H4 (cell line): ENCODE measurements at places on chromosomes 12 and 14. TPM values are rescaled to one million over a fixed set of nuclear protein-coding genes. Genes with fewer than 3 reads are reported as not detected.

USP44 gene
- total RNA-seq = 0.06 TPM in 1 of 2 replicates, not detected in the other

CMA1 gene
- not detected in 2 replicates for total RNA-seq

TAS2R50 gene
- not detected in 2 replicates for total RNA-seq

PROX2 gene
- total RNA-seq = not detected in 2 replicates

CEBPE gene
- total RNA-seq = not detected in 2 replicates

MYBPC1 gene
- not detected in 2 replicates for total RNA-seq

UBE3B gene
- total RNA-seq = 53.4 and 72.6 TPM in 2 replicates

GUCY2C gene
- not detected in 2 replicates for total RNA-seq

FKBP11 gene
- 12.1 and 14.2 TPM in 2 replicates for total RNA-seq
